ENCODE measurements at places on chromosomes 12 and 14. TPM values are rescaled to one million over a fixed set of nuclear protein-coding genes. Genes with fewer than 3 reads are reported as not detected.

DCN gene
- total RNA-seq, result not detected

DNA sequence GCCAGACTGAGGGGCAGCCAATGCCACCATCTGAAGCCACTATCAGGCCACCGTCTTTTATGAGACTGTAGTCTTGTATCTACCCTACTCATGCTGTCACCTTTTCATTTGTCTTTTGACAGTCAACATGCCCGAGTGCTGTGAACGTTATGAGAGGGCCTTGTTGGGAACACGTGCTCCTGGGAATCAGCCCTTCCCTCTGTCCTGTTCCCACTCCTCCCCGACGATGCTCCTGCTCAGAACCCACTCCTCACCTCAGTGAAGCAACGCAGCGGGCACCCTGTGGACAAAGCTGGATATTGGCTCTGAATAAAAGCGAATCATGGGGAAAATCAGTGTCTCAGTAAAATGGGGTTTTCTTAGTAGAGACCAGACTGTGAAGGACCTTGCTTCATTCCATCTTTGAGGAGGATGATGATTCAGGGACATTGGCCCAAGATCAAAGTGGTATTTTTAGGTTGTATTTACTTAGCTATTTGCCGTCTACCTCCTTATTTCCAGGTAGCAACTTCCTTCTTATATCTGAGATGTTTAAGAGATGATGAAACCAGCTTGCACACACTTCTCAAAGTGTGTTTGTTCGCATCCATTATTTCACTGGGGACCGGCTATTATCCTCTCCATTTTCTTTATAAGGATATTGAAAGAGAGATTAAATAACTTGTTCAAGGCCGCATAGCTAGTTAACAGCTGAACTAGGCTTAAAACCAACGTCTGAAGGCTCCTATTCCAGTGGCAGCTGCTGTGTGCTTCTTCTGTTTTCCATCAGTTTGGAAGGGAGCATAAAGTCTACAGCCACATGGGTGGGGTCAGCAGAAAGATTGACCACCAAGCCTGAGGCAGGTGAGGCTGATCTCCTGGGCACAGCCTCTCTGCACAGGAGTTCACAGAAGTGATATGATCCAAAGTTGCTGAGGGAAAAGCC, 43.9 kb upstream of the CTDSP2 start:
- no peak for DNase-seq

DNA sequence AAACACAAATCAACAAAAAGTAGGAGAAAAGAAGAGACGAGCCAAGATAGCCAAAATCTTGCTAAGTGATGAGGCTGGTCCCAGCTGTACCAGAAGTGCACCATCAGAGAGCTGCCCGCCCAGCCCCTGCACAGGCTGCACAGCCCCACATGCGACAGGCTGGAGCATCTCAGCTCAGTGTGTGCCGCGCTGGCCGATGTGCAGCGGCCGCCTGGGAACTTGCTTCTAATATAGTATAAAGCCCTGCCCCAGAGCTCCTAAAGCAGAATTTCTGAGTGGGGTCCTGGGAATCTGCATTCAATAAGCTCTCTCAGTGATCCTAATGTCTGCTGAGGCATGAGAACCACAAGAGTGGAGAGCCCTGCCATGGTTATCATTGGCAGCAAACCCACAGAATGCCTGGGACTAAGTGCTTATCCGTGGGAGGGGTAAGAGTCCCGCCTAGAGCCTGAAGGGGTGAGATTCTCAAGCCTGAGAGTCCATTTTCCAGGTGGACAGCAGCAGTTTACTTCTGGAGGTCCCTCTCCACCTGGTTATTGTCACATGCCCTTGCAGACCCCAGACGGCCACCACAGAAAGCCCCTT, 171.6 kb downstream of the DPF3 start:
- no peak for DNase-seq

PTCSC3 gene
- not detected for total RNA-seq

DNA sequence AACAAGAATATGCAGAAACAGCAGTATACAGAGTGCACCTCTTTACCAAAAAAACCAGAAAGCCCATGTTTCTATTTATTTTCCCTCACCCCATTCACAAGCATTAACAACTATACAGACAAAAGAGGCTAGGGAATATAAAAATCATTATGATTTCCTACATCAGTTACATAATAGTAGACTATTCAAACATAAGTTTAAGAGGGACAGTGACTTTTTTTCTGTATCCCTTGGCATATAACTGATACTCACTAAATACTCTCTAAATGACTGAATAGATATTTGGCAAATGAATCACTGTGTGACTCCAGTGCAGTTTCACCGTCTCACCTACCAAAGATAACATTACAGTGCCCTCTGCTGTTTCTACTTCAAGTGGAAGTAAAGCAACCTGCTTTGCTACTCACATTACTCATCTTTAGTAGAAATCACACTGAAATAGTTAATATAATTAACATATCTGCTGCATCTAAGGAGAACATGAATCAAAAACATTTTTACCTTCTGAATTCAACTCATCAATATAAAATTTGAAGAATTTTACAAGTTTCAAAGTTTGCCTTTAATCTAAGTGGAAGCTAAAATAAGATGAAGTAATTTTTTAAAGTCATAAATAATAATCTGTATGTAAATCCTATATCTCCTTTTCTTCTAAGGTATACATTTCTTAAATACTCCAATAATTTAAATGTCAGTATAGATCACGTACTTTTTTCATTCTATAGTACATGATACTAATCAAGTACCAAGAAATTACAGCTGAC, 103.8 kb downstream of the OSBPL8 start:
- peak; percentile 30 for DNase-seq

FNTB gene
- 9.5 TPM for total RNA-seq

DNA sequence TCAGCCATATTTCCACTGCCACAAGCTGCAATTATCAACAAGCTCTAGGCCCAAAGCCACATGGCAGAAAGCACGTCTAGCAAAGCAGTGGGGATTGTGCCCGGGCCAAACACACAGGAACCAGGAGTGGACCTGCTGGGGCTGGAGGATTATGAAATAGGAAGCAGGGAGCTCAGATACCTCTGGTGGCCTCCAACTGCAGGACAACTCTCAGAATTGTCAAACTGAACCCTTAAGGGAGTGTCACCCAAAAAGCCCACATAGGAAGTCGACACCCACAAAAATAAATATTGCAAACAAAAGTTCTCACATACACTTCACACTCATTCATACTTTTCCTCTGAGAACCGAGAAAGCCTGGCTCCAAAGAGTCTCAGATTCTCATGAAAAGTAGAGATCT, 26.1 kb downstream of the KCTD10 start:
- no peak for DNase-seq

GRCh38 chr12:132560614-132561426, 49.6 kb downstream of the LRCOL1 start:
- peak; percentile 66 for DNase-seq

DNA sequence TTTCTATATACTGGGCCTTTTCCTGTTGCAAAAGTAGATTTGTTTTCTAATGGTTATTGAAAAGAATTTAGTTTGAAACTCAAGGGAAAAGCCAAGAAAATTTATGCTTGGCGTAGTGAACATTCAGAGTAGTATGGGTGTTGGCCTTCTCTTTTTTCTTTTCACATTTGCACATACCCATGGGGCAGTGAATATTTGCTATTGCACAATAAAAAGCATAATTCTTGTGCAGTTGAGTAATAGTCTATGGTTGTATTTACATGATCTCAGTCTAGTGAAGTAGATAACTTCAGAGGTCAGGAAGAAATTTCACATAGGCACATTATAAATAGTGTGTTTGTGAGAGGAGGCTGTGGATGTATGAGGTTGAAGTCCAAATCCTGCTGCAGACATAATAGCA, 158.1 kb downstream of the FLRT2 start:
- no peak for DNase-seq

LYZ gene
- total RNA-seq, result 7.2 TPM

Data from naive thymus-derived CD8-positive, alpha-beta T cell (primary cell).